Tibial nerve (tissue), 4 donors: ENCODE measurements at places on chromosomes 6 and 20. TPM values are rescaled to one million over a fixed set of nuclear protein-coding genes. Genes with fewer than 3 reads are reported as not detected.

DNA sequence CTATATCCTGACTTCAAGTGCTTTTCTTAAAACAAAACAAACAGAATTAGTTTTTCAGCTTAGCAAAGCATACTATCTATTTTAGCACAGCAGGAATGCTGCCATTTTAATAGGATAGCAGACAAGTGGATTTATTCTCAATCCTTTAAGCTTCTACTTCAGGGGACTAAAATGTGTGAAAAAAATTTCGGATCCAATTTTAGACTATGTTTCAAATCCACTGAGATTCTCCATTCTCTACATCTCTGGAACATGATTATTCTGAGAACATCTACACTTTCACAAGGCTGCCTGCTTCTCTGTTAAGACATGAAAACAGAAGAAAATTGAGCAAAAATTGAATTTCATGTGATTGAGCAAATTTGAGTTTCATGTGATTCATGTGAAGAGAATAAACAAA lies 1321.3 kb downstream of the HACE1 start:
- no peaks in the 10 kb centered on the region for H3K27me3 ChIP-seq
- DNase-seq: no peak
- no peak overlapping the region for H3K4me3 ChIP-seq
- H3K4me1 ChIP-seq: no peaks in the 10 kb centered on the region
- no peak overlapping the region for H3K27ac ChIP-seq

DNA sequence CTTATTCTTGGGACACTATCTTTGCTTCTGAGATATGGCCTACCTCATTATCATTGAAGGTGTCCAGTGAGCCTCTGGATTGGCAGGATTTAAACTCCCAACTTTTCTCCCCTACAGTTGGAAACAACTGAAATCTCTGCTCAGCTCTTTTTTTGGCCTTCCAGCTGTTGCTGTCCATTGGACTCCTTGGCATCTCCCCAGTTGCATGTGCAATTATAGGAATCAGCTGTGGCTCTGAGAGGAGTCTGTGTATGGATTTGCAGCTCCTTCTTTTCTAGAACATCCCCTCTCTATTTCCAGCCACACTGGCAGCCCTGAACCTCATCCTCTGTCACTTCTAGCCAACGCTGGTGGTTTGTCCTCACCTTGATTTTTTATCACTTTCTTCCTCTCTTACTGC lies 21.2 kb downstream of the RAB22A start:
- H3K4me1 ChIP-seq: no peaks in the 10 kb centered on the region
- no peaks in the 10 kb centered on the region for H3K27me3 ChIP-seq
- no peak overlapping the region for H3K27ac ChIP-seq
- no peak for DNase-seq
- peaks cover 4% of the 10 kb centered on the region for H3K36me3 ChIP-seq
- no peak overlapping the region for H3K4me3 ChIP-seq

DNA sequence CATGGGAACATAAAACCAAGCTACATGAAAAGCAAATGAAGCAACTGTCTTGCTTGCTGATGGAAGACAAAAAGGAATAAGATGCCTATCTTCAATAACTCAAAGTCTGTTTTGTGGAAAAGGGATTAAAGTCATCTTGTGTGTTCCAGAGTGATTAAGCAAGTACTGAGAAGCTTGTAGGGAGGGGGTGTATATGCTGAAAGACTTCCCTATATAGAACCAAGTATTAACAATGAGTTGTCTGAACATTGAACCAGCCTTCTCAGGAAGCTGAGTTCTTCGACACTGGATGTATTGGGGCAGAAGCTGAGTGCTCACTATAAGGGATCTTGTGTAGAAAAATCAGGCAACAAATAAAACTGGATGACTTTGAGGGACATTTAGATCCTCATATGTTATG lies 451.8 kb downstream of the CD83 start:
- no peaks in the 10 kb centered on the region for H3K27me3 ChIP-seq
- no peaks in the 10 kb centered on the region for H3K36me3 ChIP-seq
- DNase-seq: no peak
- no peak overlapping the region for H3K4me3 ChIP-seq

- no peak overlapping the region for H3K4me3 ChIP-seq
- no peaks in the 10 kb centered on the region for H3K4me1 ChIP-seq
- H3K36me3 ChIP-seq: no peaks in the 10 kb centered on the region
- H3K27ac ChIP-seq: no peak overlapping the region
- no peaks in the 10 kb centered on the region for H3K27me3 ChIP-seq
- DNase-seq: no peak
Measured at GRCh38 chr6:135693811-135694370, 157.6 kb upstream of the PDE7B start.

BMP5 gene
- total RNA-seq: 1.2 TPM

DNA sequence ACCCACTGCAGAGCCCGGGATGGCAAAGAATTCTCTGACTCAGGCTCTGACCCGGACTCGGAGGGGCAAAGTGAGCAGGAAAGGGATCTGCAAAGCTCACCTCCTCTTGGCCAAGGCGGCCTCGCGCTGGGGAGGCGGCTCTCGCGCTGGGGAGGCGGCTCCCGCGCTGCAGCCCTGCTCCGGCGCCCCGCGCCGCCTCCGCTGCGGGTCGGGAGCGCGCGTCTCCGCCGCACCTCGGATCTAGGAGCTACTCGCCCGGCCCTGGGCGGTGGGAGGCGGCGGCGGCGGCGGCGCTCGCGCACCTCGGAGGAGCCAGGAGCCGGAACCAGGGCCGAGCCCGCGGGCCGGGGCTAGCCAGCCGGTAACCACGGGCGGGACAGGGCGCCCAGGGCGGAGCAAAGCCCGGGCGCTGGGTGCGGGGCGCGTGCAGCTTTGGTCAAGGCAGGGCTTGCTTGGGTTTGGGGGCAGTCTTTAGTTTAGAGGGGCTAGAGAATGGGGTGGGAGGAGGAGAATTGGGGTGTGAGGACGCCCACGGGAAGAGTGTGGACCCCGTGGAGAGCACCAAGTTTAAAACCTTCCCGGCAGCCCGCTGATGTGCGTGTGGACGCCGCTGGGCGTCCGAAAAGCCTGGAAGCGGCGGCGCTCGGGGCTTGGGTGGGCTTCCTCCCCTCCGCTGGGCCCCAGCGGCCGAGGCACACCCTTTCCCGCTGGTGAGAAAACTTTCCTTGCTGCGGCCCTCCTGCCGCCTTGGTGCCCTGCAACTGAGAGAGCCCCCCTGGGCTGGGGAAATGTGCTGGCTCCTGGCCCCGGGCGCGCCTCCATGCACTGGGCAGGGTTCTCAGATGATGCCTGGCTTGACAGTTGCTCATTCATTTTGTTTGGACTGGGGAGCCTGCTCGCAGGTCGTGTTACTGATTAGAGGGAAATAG lies at the start of gene MRAP2:
Gene MRAP2 (plus strand): TSS at position 250 of the 929 bp plus-strand sequence. CDS start 21,547 bp downstream, outside the sequence.
- no peak within 1 kb of the TSS for H3K27ac ChIP-seq
- H3K4me1 ChIP-seq: no peaks in the 10 kb centered on the region
- H3K36me3 ChIP-seq: no peaks in the 10 kb centered on the region
- H3K27me3 ChIP-seq: no peaks in the 10 kb centered on the region

DNA sequence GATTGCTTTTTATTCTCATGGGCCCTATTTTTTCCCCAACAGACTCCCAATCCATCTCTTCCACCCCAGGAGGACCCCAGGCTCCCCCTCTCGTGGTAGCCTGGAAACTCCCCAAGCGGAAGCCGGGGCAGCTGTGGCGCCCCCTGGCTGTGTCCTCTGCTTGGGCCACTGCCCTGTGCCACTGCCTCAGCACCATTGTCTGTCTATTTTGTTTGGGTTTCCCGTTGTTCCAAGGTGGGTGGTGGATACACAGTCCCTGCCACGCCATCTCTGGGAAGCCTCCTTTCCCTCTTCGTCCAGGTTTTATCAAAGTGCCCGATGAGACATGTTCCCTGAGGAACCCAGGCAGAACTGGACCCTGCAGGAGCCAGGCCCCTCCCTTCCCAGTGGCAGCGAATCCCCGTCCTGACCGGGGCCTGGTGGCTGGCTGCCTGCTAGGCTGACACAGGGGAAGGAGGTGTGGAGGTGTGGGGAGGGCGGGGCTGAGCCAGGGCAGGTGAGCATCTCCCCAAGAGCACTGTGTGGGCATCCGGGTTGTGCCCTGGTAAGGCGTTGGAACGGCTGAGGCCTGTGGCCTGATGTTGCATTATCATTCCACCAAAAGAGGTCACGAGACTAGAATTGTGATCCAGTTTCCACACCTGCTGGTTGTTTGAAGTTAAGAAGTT lies 228.2 kb downstream of the CDH4 start:
- H3K27ac ChIP-seq: no peak overlapping the region
- no peak for DNase-seq
- no peaks in the 10 kb centered on the region for H3K27me3 ChIP-seq
- no peaks in the 10 kb centered on the region for H3K4me1 ChIP-seq
